Fibroblast of the conjunctiva (primary cell): ENCODE measurements at places on chromosomes 5 and 9.

- no peak for DNase-seq
Observed at GRCh38 chr5:124922255-124922975, 176.0 kb upstream of the ZNF608 start.

DNA sequence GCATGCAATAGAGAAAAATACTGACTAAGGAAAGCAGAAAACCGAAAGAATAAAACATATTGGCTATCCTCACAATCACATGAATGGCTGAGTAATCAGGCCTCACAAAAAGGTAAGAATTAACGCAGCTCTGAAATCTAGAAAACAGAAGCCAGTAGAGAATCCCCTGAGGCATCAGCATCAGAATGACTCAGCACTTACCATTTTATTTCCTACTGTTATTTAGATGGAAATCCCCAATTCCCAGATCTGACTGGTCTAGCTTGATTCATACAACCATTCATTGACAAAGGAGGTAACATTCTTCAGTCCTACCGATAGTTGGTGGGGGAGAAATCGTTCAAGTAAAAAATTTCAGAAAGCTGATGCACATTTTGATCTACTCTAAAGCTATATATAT, 1408.4 kb upstream of the WWC1 start:
- peak; percentile 10 for DNase-seq

DNA sequence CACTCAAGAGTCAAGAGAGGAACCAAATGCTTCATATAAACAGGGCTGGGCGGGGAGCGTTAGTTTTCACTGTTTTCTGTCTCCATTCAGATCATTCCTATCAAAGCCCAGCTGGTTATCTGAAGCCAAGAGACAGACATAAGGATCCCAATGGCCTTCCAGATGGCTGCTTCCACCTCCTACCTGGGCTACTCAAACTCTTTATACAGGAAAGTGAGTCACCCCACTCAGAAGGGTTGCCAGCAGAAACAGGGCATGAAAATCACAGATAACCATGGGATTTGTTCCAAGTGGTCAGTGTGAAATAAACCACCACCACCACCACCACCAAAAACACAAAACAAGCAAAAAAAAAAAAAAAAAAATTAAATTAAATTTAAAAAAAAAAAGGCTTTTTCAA, 5.5 kb downstream of the PRSS3 start:
- DNase-seq = no peak

DNA sequence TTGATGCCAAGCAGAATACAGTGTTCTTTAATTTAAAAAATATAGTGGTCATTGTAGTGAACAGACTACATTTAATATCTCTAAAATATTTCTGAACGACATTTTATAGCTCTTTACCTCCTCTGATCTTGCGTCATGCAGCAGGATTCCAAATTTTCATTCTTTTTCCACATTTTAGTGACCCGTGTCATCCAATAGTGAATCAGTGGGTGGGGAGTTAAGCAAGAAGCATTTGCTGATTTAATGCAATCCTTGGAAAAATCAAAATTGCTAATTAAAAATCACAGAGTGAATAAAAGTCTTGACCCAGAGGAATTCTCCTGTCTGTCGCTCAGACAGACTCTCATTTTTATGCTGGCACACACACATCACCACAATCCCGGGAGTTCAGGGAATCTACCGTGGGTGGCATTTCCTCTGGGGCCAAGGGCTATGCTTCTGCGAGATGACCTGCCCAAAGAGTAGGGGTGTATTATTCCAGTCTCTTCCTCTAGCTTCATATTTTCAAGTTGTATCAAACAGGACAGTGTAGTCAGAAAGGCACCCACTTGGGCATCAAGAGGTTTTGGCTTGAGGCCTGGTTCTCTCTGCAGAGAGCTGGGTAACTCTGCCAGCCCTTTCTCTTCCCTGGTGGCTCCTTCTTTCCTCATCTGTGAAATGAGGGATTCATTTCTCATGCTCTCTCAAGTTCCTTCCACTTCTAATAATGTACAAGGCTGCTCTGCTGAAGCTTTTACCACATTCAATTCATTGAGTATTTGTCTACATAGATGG, 24.8 kb upstream of the OTP start:
- no peak for DNase-seq

DNA sequence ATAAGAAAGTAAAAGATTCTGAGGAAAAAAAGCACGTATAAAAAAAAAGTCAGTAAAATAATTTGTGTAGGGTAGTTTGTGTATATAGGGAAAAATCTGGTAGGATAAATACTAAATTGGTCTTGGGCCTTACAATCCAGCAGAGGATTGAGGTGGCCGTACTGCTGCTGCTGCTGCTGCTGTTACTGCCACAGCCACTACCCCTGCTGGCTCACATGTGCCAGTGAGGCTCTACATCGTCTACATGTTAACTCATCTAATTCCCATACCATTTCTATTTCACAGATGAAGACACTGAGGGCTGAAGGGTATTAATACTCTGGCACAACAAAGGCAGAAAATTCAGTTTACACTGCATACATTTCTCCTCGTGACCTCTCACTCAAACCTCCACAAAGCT, 928.5 kb downstream of the TLE4 start:
- no peak for DNase-seq

GRCh38 chr9:94779031-94779430, 52.5 kb downstream of the AOPEP start:
- no peak for DNase-seq

GRCh38 chr5:89216606-89217005, 333.6 kb upstream of the MEF2C start:
- no peak for DNase-seq

DNA sequence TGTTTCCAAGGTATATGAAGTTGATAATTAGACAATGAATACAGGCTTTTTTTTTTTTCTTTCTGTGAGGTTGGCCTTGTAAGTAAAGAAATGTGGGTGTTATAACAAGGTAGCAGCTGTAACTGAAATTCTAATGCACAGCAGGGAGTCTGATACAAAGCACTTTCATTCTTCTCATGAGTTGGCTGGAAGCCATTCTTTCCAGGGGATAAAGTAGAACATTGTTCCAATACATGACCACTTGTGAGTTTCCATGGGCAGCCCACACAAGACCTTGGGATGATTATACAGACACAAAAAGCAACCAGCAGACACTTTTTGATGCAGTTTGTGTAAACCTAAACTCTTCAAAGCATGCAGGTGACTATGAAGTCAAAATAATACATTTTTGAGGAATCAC, 1785.9 kb upstream of the WWC1 start:
- no peak for DNase-seq

DNA sequence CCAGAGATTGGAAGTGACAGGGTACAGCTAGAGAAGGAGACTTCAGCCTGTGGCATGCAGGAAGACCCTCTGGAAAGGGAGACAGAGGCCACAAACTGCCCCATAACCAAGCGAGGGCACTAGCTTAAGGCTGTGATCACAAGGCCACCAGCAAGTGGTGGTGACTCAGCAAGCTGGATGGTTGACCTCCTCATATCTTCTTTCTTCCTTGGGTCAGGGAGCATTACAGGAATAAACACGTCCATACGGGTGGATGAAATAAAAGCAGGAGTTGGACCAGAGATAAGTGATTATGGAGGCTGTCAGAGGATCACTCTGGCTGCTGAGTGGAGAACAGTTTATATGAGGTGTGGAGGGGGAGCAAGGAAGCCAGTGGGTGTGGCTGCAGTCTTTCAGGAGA, 234.6 kb upstream of the TAS2R1 start:
- DNase-seq = no peak

GRCh38 chr5:109962882-109963603, 273.3 kb downstream of the MAN2A1 start:
- no peak for DNase-seq

DNA sequence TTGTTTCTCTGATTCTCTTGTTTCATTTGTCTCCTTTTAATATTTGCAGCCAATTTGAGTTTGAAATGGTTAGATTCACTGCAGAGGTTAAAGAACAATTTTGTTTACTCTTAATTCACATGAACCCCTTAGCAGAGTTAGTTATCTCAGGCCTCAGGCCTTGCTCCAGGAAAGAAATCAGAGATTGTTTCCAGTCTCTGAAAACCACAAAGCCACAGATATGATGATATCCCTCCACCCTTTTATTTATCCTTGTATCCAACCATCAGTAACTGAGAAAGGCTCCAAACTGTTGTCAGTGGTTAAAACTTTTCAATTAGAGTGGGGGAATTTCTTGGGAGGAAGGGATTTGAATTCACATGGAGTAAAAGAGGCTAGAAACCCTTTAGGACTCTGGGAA, 406.0 kb upstream of the DMAC1 start:
- DNase-seq = no peak

DNA sequence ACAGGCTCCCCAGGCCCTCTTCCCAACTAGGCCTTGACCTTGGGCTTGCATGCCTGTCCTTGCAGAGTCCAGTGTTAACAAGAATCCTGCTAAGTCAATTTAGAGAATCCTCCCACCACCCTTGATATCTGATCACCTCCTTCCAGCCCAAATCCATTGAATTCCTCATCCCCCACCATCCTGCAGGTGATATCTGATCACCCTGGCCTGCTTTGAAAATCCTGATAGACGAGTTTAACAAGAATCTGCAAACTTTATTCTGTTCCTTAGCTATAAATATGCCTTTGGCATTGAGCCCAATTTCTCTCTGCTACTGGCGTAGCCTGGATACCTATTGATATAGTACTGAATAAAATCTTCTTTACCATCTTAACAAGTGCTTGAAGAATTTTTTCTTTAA, 125.5 kb downstream of the DIRAS2 start:
- DNase-seq = no peak

- no peak for DNase-seq
Observed at GRCh38 chr9:12862611-12863410, 88.0 kb downstream of the LURAP1L start.

- DNase-seq = no peak
Observed at GRCh38 chr5:126869005-126869451, 92.1 kb downstream of the LMNB1 start.

GRCh38 chr5:71938895-71939294, 168.4 kb upstream of the MAP1B start:
- DNase-seq = no peak

GRCh38 chr9:111572950-111573604, 26.4 kb downstream of the PTGR1 start:
- peak; percentile 65 for DNase-seq

DNA sequence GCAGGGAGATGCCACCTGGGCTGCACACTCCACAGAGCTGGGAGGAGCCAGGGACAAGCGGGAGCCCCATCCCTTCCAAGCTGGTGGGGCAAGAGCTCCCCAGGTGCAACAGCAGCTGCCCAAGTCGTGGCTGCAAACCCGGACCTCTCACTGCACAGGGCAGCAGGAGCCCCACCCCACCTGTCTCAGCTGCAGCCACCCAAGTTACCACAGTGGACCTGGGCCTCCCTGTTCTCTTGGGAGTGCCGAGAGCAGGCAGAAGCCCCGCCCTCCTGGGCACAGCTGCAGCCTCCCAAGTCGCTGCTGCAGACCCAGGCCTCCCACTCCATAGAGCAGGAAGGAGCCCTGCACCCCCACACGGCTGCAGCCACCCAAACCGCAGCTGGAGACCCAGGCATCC, 374.1 kb upstream of the ACO1 start:
- no peak for DNase-seq

DNA sequence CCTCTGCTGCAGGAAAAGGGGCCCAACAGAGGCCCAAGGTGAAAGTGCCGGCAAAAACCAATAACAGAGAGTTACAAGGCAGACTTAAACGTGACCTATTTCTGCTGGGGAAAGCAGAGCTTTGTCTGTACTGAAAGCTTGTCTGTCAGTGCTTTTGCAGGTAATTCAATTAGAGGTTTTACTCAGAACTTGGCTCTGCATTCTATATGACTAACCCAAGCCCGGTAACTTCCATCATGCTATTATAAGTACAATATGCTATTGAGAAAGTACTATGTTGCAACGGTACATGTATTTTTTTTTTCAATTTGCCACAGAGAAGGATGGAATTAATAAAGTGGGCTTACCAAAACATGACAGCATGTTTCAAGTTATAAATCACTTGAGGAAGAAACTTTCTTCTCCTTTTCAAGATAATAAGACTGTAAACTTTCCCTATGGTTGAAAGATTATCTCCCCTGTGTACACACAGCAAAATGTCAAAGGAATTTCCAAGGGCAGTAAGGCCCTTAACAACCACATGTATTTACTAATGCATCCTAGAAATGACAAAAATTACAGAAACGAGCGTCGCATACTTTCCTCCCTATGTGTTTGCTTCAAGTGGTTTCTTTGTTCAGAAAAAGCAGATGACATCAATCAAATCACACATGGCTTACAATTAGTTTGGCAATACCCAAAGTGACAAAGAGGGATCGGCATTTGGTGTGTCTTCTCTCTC, 282.4 kb downstream of the EFNA5 start:
- peak; percentile 94 for DNase-seq

DNA sequence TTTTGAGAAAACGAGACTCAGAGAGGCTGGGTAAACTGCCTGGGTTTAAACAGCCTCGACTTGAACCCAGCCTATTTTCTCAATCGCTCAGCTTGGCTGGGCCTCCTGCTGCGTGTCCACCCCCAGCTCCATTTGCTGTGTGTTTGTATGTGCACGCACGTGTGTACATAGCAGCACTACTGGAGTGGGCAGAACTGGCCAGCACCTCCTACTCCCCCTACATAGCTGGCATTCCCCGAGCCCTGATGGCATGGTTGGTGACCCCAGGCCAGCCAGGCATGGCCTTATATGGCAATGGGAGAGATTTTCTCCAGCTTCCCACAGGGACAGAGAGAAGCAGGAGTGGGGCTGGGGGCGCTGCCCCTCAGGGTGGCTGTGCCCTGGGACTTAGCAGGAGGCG, 4.1 kb downstream of the AIF1L start:
- no peak for DNase-seq

DNA sequence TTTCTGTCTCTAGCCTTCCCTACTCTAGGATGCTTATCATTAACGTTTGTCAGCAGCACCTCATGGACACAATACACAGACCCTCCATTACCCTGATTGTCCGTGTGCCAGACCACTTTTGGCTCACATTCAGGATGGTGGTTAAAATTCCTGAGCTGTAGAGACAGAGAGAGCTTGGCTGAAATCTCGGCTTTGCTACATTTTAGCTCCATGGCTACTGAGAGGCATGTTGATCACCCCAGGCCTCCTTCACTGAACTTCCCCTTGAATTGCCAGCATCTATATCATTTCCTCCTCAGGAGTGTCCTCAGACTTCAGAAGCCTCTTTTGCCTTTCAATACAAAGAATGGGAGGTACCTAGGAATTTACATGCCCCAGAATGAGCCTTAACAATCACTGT, 104.7 kb upstream of the ISL1 start:
- no peak for DNase-seq

GRCh38 chr9:76296561-76297310, 97.5 kb downstream of the RFK start:
- DNase-seq = no peak

DNA sequence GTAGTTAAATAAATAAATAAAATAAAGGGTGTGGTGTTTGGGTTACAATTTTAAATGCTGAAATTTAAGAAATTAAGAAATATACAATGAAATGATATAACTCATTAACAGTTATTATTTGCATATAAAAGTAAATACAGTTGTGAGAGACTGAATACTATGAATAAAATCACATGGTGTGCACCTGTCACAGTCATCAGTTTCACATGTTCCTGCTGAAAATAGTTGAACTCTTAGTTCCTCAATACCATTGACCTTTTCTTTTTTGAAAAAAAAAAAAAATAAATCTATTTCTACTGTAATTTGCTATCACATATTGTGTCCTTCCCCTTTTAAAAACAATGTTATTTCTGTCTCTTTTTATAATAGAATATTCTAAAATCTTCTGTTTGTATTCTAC, 130.9 kb upstream of the CHD1 start:
- no peak for DNase-seq
